ENCODE measurements at places on chromosomes 2 and 18.

- DNase-seq: peak; percentile 83
These were observed at the start of gene CYTIP for GRCh38 chr2:157443795-157444640. Gene CYTIP, minus strand, starts transcription at chr2:157444089. Its CDS starts 69 bp downstream, at chr2:157444020.

- no peak for DNase-seq
These were observed 54.1 kb downstream of the C1QL2 start for GRCh38 chr2:119104414-119104813.

- no peak for DNase-seq
These were observed 34.8 kb downstream of the SLC66A2 start for GRCh38 chr18:79916546-79917168.

DNA sequence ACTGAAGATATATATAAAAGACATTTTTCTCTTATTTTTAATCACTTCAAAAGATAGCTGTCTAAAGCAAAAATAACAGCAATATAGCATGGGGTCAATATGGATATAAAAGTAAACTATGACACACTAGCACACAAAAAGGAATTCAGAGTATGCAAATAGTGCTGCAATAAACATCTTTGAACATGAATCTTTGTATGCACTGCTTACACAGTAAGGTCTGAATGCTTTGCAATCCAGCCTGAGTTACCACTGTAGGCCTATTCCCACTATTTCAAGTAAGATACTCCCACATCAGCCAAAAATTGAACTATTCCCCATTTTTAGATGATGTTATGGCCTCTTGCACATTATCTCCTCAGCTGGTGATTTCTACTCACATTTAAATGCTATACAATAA, 27.4 kb upstream of the ERCC3 start:
- DNase-seq: no peak

DNA sequence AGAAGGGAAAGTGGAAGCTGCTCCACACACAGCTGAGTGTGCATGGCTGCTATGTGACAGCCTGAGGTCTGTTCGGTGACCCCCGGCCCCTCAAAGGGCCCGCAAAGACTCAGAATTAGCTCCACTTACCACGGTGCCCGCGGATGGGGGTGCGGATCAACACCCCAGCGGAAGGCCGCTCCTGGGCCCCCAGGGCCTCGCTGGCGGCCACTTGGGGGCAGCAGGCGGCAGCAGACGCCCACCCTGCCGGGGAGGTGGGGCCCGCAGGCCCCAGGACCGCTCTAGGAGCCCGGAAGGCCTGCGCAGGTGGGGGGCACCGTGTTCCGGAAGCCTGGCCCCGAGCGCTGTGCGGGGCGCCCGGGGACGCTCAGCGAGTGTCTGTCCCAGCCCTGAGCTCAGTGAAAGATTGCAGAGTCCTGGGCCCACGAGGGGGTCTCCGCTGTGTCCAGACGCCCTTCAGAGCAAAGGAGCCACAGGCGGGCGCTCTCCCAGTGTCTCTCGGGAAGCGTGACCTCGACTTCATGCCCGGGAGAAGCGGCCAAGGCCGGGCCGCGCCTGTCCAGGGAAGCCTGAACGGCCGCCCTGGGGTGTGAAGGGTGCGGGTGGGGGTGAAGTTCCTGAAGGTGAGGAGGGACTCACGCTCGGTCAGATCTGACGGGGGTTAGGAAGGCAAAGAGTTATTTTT, 118.7 kb downstream of the VAPA start:
- peak; percentile 71 for DNase-seq

DNA sequence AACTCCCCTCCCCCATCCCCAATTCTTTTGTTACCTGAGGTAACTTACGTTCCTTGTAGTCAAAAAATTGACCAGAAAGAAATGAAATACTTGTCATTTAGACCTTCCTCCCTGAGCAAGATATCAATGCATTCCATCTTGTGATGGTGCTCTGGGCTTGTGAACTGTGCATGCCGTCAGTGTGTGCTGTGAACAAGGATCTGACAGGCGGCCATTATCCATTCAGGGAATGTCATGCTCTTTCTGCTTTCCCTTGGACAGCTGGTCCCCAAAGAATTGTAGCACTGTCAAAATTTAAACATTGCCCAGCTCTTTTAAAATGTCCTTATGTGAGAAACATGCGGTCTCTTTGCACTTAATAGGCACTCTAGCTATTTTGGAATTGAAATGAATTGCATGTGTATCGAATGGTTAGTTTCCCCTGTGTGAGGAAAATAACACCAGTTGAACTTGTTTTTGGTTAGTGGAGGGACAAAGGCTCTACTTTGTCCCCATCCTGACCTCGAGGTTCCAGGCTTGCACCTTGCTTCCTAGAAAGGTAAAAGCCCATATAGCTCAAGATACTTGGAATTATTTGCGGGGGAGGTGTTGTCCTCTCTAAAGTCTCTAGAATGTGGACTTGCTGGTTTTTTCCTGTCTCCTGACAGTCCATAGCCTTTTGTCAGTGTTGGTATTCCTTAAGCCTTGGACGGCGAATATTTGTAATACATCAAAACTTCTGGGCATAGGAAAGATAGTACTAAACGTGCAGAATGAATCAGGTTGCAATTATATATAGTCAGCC, 350.9 kb downstream of the NUP35 start:
- no peak for DNase-seq

- DNase-seq: no peak
These were observed 154.0 kb upstream of the MAP3K20 start for GRCh38 chr2:172921532-172922236.

- DNase-seq: no peak
These were observed 120.8 kb downstream of the GAREM1 start for GRCh38 chr18:32349728-32350395.

DNA sequence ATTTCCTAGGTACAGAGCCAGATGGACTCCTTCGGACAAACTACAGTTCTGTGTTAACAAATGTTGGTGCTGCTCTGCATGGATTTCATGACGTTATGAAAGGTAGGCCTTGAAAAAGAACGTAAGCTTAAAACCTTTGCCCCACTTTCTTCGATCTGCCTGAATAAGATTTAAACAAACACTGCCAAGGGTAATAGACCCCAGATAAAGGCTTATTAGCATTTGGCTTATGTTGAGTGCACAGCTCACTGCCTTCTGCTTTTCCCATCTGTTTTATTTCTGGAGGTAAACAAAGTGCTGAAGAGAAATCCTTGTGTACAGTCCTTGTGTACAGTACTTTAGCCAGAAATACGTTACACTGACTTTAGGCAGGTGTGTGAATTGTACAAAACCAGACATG, 50.0 kb upstream of the STON1 start:
- DNase-seq: no peak

GRCh38 chr2:85475799-85476490, 57.4 kb downstream of the SH2D6 start:
- no peak for DNase-seq

DNA sequence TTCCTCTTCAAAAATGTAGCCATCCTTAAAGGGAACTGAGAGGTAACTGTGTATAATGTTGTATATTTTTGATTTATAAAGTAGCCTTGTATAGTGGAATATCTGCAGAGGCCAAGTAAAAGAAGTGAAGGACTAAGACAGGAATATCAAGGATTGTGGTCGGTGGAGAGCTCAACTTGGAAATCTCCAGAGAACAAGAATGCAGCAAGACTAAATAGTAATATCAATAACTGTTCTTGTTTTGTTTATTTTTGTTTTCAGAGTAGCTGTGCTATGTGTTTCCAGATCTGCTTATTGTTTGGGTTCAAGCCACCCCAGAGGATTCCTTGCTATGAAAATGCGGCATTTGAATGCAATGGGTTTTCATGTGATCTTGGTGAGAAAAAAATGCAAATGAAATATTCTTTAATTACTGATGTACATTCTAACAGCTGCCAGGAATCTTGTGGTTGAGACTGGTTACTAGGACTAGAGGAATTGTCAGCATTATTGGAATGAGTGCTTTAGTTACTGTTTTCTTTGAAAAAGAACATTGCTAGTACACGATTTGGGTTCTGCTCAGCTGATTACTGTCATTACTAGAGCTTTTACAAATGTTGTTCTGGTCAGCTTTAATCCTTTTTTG, 25.0 kb downstream of the FASTKD2 start:
- DNase-seq: no peak

GRCh38 chr2:239054921-239055320, 207.0 kb downstream of the TWIST2 start:
- DNase-seq: no peak

Measured in activated CD8-positive, alpha-beta memory T cell treated with anti-CD3 and anti-CD28 coated beads, Interleukin-2, amount 50 U/mL, for 48 hours (primary cell).